Muscle of arm (tissue), 14 donors: ENCODE measurements at places on chromosomes 1 and 21. TPM values are rescaled to one million over a fixed set of nuclear protein-coding genes. Genes with fewer than 3 reads are reported as not detected.
A peak's percentile ranks its signal among the peaks of the same experiment; 100 is the strongest.

Gene TGFB2
- 58.9 TPM for polyA plus RNA-seq

Gene NCF2
- not detected for polyA plus RNA-seq

GRCh38 chr1:89646259-89646658, 13.3 kb downstream of the LRRC8C start:
- DNase-seq, result no peak

- peak; percentile 31 for DNase-seq
These were observed 2.0 kb downstream of the SCMH1 start for GRCh38 chr1:41239988-41240610.

- no peak for DNase-seq
These were observed 653.9 kb upstream of the CAMK1G start for GRCh38 chr1:208929575-208929974.

Gene C1orf210
- not detected for polyA plus RNA-seq

DNA sequence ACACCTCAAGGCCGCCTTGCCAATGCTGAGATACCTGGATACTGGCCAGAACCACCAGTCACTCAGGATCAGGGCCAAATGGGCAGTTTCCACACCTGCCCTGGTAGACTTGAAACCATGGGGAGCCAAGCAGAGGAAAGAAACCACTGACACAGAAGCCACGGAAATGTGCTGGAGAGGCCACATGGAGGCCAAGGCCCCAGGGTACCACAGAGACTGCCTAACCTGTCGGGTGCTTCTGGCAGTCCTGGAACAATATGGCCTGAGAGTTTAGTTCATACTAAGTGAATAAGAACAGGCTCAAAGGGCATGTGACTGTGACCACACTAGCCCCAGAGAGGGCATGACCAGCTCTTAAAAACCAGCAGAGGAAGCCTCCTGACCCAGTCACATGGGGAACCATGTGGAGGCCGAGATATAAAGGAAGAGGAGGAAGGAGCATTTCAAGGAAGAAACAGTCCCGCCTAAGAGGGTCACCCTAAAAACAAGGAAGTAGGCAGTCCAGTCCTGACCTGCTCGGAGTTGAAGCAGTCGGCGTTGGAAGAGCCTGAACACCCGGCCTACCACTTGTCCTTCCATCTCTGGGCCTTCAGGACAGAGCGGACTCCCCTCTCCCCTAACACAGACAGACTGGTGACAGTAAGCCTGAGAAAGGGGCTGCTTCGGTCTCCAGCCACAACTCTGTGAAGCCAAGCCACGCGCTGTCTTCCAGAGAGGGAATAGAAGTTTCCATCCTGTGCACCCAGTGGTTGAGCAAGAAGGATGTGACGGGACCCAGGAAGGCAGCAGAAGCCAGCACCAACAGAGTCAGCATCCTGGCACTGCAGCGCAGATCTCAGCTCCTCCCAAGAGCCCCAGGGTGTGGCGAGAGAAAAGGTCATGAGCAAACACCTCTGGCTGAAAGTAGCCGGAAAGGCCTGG, at the start of gene DENND2D:
Gene DENND2D (minus strand): TSS at position 766 of the 921 bp plus-strand sequence. CDS start 187 bp downstream, at position 579.
- no peak for DNase-seq

DNA sequence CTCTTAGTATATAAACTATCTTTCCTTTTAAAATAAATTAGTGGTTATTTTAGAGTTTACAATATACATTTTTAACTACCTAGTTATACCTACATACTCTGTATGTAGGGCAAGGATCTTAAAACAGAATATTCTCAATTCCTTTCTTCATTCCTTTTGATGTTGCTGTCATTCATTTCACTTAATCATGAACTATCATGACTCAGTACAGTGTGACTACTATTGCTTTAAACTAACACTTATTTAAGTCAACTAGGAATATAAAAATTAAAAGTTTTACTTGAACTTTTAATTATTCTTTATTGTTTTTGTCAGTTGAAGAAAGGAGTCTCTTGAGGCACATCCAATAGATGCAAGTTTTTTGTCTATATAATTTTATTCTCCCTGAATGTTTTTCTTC, 726.4 kb downstream of the BRINP3 start:
- no peak for DNase-seq

GRCh38 chr1:184408580-184408979, 21.8 kb downstream of the C1orf21 start:
- no peak for DNase-seq

- no peak for DNase-seq
These were observed 165.8 kb downstream of the GIPC2 start for GRCh38 chr1:78211483-78212092.

Gene UBL4B
- not detected for polyA plus RNA-seq

Gene SH2D5
- polyA plus RNA-seq, result 0.22 TPM

- DNase-seq, result no peak
These were observed 244.2 kb upstream of the HOOK1 start for GRCh38 chr1:59570524-59570923.

- no peak for DNase-seq
These were observed 83.9 kb upstream of the ATP1A1 start for GRCh38 chr1:116289193-116289592.

Gene NGF
- not detected for polyA plus RNA-seq

Gene HSPB7
- 92.1 TPM for polyA plus RNA-seq

Gene CFHR5
- not detected for polyA plus RNA-seq

DNA sequence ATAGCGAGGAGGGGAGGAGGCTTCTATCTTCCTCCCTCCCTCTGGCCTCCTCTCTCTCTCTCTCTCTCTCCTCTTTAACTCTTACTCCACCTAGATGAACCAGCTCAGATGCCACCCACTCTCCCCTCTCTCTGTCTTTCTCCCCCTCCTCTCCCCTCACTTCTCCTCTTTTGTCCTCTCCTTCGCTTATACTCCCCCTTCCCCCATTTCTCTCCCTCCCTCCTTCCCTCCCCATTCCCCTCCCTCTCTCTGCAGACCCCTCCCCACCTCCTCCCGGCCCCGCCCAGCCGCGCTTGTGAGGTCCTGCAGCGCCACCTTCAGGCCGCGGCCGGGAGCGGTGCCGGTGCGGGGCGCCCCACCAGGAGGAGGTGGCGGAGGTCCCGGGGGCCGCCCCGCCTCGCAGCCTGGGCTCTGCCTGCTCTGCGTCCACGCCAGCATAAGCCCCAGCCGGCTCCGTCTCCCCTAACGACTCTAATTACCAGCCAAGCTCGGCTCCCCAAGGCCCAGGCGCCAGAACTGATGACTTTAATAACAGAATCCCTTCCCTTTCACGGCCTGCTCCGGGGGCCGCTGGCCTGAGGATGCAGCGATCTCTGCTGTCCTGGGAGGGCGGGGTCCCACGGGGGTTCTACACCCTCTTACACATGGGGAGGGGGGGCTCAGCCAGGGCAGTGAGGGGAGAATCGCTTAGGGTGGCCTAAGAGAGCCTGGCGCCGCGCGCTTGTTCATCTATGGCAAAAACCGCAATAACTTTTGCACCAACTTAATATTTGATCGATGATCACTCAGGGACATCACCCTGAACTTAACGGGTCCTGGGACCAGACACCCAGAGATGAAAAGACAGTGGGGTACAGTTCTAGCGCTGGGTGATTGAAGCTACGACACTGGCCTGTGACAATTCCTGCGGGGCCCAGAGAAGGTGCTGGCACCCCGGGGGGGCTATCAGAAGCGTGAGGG, 637.3 kb downstream of the MATN1 start:
- peak; percentile 34 for DNase-seq

DNA sequence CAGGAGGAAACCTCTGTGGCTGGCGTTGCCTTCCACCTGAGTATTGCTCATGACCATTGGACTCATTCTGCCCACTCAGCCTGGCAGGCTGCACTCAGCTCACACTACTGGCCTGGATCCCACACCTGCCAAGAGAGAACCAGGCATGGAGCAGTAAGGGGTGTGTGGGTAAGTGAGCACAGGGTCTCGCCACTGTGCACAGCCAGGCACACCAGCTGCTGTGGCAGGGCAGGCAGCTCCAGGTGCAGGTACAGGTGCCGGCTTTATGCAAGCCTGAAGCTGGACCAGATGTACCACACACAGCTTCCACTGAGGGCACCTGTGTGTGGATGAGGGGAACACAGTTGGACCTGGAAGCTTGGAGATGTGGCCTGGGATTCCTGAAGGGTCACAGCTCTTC, 295.2 kb upstream of the SNX7 start:
- no peak for DNase-seq

- peak; percentile 54 for DNase-seq
These were observed 94.7 kb downstream of the SIK1 start for GRCh38 chr21:43331962-43332828.

DNA sequence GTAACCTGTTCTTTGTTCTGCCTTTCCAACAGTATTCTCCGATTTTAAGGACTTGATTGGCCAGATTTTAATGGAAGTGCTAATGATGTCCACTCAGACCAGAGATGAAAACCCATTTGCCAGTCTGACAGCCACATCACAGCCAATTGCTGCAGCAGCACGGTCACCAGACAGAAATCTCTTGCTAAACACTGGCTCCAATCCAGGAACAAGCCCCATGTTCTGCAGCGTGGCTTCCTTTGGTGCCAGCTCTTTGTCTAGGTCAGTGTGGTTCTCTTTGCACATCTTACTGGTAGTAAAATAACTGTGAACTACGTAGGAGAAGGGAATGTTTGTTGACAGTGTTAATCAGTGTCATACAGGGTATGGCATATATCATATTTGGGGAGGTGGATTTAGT, 72.7 kb downstream of the UBE4B start:
- DNase-seq, result no peak

Gene TMEM82
- polyA plus RNA-seq, result not detected
